ENCODE measurements at places on chromosomes 12 and 14.
A peak's percentile ranks its signal among the peaks of the same experiment; 100 is the strongest.

- peak; percentile 75 for DNase-seq
These were observed 11.0 kb downstream of the KRT7 start for GRCh38 chr12:52243856-52244614.

DNA sequence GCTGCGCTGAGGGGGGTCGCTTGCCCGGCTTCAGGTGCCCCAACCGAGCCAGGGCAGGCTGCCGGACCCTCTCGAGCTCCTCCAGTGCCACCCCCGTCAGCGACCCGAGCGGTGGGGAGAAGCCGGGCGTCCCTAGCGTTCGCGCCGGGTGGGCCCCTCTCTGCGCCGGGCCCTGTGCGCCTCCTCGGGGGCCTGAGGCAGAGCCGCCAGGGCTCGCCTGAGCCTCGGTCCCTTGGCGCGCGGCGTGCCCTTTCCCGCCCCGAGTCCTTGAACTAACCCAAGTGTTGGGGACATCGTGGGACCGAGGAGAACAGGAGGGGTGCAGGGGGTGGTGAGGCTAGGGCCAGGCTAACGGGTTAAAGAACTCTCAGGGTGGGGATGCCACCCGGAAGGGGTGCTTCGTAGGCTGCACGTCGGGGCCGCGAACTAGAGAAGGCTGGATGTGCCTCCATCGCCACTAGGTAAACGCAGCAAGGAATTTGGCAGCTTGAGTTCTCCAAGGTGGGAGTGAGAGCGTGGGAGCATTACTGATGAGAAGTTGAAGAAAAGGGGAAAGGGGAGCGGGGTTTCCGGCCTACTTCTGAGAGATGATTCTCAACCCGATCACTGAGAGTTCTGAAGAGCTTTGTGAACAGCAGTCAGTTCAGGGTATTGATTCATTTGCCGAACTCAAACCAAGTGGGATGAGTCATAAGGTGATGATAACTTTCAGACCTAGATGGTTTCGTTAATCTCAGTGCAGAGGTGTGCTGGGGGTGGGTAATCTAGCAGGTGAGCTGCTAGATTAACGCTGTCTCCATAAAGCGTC lies 618 bp downstream of the RNF34 start:
- DNase-seq: no peak

GRCh38 chr12:79331870-79332269 lies 358.9 kb downstream of the PAWR start:
- DNase-seq: no peak

GRCh38 chr14:75184492-75184891 lies 8.1 kb upstream of the TMED10 start:
- no peak for DNase-seq

DNA sequence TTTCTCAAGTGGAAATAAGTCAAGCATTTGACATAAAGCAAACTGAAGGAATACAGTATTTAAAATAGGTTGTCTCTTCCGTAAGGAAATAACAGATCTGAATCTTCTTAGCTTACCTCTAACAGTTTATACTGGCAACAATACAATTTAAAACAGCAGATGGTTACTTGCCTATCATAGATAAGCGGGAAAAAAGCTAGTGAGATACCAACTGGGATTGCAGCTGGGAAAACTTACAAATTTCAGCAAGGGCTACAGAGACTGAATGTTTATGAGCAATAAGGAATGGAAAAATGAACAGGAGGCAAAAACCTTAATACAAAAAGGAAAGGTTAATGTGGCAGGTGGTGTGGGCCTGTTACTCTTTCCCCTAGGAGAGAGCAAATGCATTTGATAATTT lies 220.0 kb downstream of the RASSF9 start:
- no peak for DNase-seq

GRCh38 chr14:99435327-99435726 lies 45.3 kb downstream of the SETD3 start:
- no peak for DNase-seq

DNA sequence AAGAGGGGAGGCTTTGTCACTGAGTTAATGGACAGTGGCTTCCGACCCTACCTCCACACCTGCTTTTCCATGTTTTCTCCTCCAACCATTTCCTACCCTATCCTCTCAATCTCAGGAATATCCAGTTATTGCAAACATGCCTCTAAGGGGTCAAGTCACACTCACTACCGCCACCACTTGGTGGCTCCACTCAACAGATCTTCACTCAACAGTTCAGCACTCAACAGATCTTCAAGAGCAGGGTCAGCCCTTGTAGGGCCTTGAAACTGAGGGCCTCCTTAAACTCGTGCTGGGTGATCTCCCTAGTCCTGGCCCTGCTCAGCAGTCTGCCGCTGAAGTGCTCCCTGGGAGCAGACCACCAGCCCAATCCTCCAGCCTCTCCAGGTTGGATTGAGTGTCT lies 14.2 kb downstream of the ZNF641 start:
- no peak for DNase-seq

DNA sequence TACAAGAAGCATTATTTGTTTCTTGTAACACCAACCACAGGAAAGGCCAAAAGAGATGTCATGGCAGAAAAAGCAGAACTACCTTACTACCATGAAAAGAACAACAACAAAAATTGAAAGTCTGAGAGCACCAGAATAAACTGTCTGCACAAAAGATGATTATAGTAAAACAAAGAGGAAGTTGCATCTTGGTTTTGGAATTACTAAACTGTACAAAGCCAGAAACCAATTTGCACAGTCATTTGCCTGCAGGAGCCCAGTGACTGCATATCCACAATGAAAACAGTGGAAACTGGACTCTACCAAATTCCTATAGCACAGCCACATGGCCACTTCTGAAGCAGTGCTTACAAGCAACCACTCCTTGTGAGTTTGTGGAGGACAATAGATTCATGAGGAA lies 276.2 kb downstream of the SSPN start:
- DNase-seq: no peak

GRCh38 chr14:105479431-105480158 lies 5.0 kb downstream of the CRIP2 start:
- DNase-seq: no peak

DNA sequence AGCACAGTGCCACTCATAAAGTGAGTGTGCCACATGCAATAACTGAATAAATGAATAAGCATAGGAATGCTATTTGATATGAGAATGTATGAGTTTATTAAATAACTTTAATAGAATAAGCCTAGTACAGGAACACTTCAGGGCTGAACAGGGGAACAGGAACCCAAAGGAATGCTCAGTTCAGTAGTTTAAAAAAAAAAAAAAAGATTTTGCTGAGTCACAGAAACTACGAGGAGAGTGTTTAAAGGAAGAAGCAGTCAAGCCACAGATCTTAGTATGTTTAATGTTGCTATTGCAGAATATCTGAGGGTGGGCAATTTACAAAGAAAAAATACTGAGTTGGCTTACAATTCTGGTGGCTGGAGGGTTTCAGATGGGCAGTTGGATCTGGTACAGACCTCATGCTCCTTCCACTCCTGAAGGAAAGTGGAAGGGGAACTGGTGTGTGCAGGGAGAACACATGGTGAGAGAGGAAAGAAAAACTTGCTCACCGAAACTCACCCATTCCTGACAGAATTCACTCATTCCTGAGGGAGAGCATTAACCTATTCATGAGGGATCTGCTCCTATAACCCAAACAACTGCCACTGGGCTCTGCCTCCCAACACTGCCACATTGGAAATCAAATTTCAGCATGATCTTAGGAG lies 880.3 kb upstream of the MGAT4C start:
- no peak for DNase-seq

DNA sequence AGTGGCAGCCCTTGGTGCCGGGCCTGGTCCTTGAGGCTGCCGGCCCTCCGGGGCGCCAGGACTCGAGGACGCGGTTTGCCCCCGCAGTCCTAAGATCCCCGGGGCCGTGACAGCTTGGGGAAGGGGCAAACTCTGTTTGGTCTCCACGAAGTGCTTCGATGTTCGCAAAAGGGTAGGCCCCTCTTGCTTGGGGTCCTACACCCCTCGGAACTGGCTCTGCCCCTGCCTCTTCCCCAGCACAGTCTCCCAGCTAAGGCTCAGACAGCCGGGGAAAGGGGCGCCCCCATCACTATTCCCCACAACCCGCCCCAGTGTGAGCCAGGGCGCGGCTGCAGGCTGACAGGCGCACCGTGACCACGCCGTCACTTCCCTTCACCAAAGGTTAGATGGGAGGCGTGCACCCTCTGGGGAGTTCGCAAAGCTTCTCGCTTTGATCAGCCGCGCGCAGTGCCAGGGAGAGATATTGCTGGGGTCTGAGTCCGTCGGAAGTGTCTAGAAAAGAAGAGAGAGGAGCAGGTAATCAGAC lies 7.2 kb upstream of the OTX2 start:
- DNase-seq: no peak

DNA sequence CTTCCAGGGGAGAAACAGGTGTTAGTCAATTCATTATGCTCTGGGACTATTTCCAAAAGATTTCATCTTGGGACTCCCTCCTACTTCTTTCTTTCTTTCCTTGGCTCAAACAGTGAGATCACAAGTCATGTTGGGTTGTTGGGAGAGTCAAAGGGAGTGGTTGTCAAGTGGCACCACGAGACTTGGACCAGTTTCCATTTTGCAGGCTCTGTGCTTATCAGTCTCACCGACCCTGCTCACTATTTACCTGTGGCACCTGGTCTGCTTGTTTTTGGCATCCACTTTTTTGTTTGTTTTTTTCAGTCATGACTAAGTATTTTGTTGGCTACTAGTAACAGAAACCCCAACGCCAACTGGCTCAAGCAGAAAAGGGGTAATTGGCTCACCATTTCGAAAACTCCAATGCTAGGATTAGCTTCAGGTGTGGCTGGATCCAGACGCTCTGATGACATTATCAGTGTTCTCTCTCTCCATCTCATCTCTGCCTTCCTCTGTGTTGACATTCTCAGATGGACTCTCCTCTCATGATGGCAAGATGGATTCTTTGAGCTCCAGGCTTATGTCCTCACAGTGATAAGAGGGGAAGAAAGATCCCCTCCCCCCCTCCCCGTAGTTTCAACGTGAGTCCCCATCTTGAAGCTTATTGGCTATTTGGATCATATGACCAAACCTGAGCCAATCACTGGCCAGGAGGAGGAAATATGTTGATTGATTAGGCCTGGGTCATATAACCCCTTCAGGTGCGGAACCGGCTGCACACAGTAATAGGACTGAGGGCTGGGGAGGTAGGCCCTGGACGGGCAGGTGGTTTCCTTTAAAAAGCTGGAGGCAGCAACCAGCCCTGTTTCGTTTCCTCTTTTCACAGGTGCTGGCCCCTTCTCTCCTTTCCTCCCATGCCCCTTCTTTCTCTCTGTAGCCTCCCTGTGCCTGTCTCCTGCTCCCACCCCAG lies 84.2 kb downstream of the AACS start:
- no peak for DNase-seq

DNA sequence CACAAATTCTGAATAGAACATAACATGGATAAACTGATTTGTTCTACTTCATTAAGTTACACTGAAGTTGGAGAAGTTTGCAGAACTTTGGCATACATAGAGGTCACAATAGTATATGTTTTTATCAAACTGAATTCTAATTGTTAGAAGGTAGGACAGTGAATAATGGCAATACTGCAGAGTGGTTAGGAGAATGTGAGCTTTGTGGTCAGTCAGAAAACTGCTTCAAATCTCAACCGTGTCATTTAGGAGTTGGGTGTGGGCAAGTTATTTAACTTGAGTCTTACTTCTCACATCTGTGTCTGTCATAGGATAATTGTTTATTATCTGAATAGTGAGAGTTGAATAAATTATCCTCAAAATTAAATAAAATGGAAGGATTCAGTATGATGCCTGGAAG lies 374.6 kb upstream of the SYT1 start:
- no peak for DNase-seq

- DNase-seq: no peak
These were observed 20.5 kb downstream of the DIO3 start for GRCh38 chr14:101581806-101582205.

GRCh38 chr14:22434030-22434429 lies 155.0 kb downstream of the DAD1 start:
- DNase-seq: no peak

DNA sequence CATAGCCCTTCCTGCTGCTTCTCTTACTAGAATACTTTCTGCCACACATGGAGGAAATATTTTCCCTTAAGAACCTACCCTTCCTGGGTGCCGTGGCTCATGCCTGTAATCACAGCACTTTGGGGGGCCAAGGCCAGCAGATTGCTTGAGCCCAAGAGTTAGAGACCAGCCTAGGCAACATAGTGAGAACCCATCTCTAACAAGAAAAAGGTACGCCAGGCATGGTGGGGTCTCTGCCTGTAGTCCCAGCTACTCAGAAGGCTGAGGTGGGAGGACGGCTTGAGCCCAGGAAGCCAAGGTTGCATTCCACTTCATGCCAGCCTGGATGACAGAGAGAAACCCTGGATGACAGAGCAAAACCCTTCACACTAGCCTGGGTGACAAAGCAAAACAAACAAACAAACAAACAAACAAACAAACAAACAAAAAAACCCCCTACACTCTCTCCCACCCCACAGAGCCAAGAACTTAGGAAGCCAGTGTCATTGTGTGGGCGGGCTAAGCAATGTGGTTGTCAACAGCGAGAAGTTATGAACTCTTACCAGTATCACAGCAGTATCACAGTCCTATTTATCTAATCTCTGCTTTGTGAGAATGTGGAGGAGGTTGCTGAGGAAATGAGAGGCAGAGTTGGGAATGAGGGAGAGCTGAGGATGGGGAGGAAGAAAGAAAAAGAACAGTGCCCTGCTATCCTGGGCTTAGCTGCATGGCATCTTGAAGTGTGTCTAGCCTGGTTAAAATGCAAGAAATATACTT lies 53.8 kb upstream of the CLEC14A start:
- no peak for DNase-seq

DNA sequence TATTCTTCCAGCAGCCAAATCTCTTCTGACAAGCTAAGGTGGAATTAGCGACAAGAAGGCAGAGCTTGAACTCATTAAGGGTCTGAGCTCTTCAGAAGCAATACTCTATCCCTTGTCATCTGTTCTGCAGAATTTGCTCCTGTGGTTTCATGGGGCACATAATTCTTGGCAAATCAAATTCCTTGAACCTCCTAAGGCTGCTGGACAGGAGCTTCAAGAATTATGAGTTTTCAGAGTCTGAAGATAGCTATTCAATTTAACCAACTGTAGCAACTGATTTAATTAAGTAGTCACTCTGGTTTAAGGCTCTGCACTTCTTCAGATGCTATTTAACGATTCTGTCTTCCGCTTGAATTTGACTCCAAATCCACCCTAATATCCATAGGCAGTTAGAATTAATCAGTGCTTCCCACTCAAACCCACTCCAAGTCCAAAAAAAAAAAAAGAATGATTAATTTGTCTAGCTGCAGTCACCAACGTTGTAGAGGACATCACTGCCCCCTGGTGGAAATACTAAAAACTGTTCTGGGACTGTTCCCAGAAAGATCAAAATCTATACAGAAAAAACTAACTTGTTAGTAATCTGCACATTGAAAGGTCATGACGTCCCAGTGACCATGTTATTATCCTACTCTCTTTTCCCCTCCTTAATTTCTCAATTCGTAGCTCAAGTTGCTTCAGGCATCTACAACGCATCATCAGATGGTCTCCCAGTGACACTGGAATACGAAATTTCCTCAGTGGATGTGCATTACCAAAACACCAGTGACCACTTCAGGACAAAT lies 169.9 kb downstream of the KIF21A start:
- no peak for DNase-seq

Data from thoracic aorta (tissue), 2 donors.